ENCODE measurements at places on chromosomes 6 and 20.

- DNase-seq: no peak
These were observed 305.4 kb downstream of the UTRN start for GRCh38 chr6:144590532-144590931.

DNA sequence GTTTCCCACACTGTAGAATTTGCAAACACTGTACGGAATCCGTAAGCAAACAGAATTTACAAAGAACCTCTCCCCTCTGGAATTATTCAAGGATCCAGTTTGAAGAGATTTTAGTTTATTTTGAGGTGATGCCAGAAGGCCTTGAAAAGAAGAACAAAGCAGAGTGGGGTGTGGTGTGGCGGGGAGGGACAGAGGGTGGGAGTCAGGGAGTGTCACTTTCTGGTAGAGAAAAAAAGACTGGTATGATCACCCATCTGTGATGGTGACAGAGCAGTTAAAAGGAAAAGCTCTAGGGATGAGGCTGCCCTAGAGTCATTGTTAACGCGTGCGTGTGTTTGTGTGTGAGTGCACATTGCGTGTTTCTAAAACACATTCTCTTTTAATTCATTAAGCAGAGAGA is 97.0 kb upstream of the F13A1 start:
- no peak for DNase-seq

GRCh38 chr20:36462440-36463211 is 78.7 kb upstream of the MYL9 start:
- DNase-seq: no peak

GRCh38 chr20:34570859-34571306 is 12.4 kb downstream of the MAP1LC3A start:
- no peak for DNase-seq

DNA sequence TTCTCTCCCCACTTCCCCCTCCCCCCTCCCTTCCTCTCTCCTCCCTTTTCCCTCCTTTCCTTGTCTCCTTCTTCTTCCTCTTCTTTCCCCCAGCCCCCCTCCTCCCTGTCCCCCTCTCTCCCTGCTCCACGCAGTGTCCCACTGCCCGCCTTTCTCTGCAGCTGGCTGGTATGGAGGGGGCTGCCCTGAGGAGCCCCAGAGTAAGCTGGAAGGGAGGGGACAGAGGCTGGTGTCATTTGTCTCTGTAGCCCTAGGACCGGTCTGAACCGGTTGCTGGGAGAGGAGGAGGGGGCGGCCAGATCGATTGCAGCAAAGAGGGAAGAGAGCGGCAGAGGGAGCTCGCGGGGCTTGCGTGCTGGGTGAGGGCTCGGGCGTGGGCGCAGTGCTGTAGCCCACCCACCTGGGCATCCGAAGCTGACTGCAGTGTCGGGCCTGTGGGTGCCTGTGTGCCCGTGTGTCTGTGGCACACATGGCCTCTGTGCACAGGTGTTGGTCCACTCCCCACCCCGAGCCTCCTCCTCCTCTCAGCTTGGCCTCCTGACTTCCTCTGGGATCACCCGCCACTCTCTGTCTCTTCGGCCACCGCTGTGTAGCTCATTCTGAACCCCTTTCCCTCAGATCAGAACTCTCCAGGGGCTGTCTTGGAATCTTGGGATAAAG is 50.6 kb downstream of the SRC start:
- no peak for DNase-seq

DNA sequence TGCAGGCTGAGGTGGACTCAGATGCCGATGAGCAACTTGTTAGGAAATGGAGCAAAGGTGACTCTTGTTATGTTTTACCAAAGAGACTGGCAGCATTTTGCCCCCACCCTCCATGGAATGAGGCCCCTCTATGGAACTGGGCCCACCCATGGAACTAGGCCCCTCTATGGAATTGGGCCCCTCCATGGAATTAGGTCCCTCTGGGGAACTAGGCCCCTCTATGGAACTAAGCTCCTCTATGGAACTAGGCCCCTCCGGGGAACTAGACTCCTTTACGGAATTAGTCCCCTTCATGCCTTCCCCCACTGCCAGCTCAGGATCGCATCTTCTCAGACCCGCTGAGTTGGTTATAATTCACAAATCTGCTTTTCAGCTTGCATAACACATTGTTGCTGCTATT is 144.9 kb downstream of the THBS2 start:
- DNase-seq: no peak

- DNase-seq: no peak
These were observed 38.4 kb downstream of the ANKRD6 start for GRCh38 chr6:89471287-89471867.

DNA sequence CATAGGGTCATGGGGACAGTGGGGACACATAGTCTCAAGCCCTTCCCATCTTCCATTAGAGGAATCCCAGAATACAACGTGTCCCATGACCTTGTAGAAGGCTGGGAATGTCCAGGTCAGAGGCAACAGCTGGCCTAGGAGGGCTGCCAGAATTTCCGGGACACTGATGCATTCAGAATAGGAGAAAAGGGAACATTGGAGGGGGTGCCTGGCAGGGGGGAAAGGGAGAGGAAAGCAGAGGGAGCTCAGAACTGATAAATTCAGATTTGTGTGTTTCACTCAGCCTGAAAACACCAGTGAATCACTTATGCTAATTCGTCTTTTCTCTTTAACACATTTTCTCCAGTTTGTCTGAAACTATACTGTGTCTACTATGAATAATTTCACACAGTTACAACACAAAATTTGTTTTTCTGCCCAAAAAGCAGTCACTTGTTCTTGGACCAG is 35.5 kb upstream of the BMP2 start:
- DNase-seq: no peak

GRCh38 chr6:42890311-42891198 is 11.1 kb downstream of the RPL7L1 start:
- peak; percentile 85 for DNase-seq

GRCh38 chr6:38112181-38112580 is 292.7 kb downstream of the ZFAND3 start:
- no peak for DNase-seq

- no peak for DNase-seq
These were observed 10.3 kb upstream of the BLCAP start for GRCh38 chr20:37538003-37538402.

GRCh38 chr6:157990321-157991066 is 8.8 kb downstream of the SYNJ2 start:
- no peak for DNase-seq

DNA sequence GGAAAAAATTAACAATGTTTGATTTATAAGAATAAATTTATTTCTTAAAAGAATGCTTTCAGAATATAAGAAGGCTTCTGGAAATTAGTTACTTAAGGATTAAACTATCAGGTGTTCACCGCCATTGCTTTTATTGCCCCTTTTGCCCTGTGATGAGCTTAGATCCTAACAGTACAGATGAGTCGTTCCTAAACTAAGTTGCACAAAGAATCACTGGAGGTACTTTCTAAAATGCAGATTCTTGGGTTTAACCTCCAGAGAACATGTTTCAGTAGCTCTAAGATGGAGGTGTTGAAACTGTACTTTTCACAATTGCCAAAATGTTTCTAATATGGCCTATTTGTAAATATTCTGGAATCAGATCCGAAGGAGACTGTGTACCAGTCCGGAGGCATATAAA is 211.9 kb downstream of the GMDS start:
- DNase-seq: no peak

DNA sequence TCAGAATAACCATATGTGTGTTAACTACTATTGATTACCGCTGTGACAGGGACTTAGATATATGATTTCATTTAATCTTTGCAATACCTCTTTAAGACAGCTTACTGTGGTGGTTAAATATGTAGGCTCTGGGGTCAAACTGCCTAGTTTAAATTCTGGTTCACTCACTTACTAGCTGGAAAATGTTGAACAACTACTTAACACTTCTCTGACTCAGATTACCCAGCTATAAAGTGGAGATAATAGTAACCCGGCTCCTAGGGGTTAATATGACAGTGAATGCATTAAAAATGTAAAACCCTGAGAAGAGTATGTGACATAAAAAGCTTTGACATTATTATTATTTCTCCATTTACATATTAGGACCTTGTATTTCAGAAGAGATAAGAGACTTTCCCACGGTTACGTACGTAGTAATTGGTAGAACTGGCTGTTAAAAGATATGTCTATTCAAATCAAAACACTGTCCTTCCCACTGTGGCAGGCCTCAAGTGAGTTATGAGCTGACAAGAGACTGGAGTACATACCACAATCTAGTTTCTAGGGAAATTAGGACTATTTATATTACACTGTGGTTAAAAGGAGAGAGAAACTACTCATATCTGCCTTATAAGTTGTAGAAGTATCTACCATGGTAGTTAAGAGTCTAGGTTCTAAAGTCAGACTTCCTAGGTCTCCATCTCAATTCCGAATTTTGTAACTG is 4.4 kb upstream of the PLCB1 start:
- no peak for DNase-seq

- DNase-seq: no peak
These were observed 19.4 kb downstream of the SERPINB9 start for GRCh38 chr6:2883673-2884072.

GRCh38 chr6:161667957-161668356 is 394.1 kb upstream of the AGPAT4 start:
- no peak for DNase-seq

GRCh38 chr6:136309729-136310311 is 20.2 kb upstream of the BCLAF1 start:
- DNase-seq: no peak

DNA sequence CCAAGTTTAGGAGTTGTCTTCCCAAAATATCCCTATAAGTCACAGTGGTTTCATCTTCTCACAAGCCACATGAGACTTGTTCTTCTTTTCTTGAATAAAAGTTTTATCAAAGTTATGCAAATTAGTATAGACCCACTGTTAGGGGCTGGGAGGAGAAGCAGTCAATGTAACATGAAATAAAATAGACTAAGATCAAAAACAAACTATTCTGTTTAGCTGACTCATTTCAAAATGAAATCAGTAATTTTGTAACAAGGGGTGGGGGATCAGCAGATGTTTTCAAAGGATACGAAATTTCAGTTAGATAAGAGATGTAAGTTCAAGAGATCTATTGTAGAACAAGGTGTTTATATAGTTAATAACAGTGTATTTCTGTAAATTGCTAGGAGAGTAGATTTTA is 339.6 kb upstream of the PRDM1 start:
- DNase-seq: no peak

DNA sequence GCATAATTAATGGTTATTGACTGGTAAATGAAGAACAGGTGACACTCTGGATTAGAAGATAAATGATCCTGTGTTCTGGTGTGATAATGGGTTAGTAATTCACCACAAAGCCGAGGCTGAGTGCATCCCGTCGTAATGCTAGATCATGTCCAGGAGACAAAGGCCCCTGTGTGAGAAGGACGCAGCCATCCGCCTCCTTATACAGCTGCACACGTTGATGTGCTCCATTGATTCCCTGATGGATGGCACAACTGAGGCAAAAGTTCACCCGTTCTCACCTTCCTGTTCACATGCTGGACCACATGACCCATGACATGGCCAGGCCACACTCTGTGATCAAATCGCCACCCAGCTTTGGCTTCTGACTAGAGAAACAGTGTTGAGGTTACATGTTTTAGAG is 136.1 kb downstream of the FOXC1 start:
- no peak for DNase-seq

GRCh38 chr6:81962198-81962597 is 209.7 kb upstream of the TENT5A start:
- DNase-seq: no peak

DNA sequence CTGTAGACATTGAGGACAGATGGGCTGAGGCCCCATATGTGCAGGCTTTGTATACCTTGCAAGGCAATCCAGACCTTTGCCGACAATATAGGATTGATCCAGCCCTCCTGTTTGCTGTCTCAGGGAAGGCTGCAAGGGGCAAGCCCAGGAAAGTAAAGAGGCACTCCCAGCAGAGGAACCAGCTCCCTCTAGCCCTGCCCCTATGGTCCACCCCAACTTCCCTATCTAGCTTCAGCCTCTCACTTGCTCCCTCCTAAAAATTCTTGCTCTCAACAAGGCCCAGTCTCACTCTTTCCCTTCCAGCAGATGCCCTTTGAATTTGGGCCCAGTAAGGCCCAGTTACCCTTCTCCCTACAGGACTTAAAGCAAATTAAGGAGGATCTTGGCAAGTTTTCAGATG is 92.6 kb downstream of the JARID2 start:
- DNase-seq: no peak

DNA sequence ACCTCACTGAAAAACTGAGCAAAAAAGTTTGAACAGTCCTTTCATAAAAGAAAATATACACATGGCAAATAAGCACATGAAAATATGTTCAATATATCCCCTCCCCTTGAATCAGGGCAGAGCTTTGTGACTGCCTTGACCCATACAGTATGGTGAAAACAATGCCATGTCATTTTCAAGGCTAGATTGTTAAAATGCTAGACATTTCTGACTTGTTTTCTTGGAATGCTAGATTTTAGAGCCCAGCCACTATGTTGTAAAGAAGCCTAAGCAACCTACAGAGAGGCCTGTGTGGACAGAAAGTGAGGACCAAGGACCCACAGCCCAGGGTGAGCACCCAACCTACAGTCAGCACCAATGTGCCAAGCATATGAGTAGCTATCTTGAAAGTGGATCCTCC is 17.1 kb upstream of the ASF1A start:
- no peak for DNase-seq

GRCh38 chr20:21503345-21503744 is 10.5 kb downstream of the NKX2-2 start:
- DNase-seq: no peak

DNA sequence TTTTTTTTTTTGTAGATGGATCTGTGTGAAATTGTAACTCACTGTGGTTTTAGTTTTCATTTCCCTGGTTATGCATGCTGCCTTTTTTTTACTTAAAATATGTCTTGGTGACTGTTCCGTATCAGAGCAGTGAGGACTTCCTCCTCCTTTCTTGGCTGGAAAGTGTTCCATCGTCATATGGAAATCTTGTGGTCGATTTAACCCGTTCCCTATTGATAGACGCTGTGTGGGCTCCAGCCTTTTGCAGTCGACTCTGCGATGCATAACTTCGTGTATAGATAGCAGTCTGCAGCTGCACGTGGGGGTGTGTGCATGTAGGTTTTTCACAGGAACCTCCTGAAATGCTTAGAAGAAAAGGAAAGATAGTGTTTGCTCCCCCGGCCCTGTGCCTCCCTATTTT is 28.1 kb upstream of the PNPLA1 start:
- DNase-seq: no peak

GRCh38 chr20:43586641-43587040 is 4.1 kb upstream of the IFT52 start:
- no peak for DNase-seq

GRCh38 chr6:74161380-74161779 is 465.4 kb downstream of the CD109 start:
- no peak for DNase-seq

Measured in activated T-cell treated with anti-CD3 and anti-CD28 coated beads for 48 hours (primary cell).